NCI-H345 (cell line): ENCODE measurements at places on chromosomes 16 and 17.

DNA sequence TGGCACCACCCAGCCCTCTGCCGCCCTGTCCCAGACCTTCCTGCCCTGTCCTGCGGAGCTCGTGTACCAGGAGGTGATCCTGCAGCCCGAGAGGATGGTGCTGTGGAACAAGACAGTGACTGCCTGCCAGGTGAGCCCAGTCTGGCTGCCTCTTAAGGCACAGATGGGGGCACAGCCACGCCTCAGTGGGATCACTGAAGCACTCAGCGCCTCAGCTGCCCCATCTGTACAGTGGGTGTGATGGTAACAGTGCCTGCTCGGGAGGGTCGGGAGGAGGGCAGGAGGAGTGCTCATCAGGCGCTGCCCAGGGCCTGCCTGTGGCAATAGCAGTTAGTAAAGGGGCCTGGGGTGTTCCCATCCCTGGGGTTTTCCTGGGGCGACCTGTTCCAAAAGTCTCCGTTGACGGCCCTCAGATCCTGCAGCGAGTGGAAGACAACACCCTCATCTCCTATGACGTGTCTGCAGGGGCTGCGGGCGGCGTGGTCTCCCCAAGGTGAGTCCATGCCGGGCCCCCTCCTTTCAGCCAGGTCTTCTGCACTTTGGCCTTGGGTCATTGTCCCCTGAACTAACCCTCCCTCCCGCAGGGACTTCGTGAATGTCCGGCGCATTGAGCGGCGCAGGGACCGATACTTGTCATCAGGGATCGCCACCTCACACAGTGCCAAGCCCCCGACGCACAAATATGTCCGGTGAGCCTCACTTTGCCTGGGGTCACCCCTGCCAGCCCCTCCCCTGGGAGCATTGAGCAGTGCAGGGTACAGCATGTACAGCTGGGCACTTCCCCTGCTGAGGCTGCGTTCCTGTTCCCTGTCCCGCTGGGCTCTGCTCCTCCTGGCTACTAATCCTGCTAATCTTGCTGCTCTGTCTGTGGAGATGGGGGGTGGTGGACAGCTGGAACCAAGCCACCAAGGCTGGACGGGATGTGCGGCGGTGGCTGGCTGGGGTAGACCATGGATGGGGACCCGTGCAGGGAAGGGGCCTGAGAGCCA is 4.5 kb upstream of the TCAP start:
- no peak for DNase-seq

GRCh38 chr17:26792486-26792885 is 501.4 kb upstream of the WSB1 start:
- no peak for DNase-seq

- no peak for DNase-seq
Observed at GRCh38 chr17:80480248-80480647, 3.8 kb upstream of the NPTX1 start.

DNA sequence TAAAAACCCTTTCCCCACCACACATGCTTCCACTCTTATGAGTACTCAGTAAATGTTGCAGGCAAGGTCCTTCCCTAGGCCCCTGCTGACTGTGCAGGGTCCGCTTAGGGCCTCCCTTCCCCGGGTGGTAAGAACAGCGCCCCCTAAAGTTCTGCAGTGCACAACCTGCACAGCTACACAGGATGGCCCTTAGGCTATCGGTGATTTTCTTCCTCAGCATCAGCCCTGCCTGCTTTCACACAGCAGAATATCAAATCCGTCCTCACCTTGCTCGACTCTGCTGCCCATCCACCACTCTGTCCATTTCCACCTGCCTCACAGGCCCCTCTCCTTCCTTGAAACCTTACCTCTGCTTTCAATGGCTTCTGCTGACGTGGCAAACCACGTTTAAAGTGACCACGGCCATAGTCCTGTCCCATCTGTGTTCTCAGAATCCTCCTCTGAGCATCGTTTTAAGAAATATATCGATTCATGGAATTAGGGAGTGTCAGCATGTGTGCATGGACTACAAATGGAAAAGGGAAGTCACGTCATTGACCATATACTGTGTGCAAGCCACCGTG is 51.4 kb upstream of the TMEM132E start:
- no peak for DNase-seq

- no peak for DNase-seq
Observed at GRCh38 chr17:36092230-36092629, 2.3 kb upstream of the CCL3 start.

- no peak for DNase-seq
Observed at GRCh38 chr17:80782536-80783427, 208.9 kb upstream of the CHMP6 start.

GRCh38 chr17:48497103-48497502 is 33.7 kb downstream of the HOXB1 start:
- no peak for DNase-seq

DNA sequence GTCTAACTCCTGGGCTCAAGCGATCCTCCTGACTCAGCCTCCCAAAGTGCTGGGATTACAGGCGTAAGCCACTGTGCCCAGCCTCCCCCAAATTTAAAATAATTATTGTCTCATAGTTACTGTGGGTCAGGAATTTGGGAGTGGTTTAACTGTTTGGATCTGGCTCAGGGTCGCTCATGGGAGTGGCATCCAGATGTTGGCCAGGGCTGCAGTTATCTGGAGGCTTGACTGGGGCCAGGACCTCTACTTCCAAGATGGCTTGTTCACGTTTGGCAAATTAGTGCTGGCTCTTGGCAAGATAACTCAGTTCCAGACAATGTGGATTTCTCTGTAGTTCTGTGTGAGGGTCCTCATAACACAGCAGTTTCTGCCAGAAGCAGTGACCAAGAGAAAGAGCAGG is 8.0 kb downstream of the TEN1 start:
- DNase-seq = no peak

DNA sequence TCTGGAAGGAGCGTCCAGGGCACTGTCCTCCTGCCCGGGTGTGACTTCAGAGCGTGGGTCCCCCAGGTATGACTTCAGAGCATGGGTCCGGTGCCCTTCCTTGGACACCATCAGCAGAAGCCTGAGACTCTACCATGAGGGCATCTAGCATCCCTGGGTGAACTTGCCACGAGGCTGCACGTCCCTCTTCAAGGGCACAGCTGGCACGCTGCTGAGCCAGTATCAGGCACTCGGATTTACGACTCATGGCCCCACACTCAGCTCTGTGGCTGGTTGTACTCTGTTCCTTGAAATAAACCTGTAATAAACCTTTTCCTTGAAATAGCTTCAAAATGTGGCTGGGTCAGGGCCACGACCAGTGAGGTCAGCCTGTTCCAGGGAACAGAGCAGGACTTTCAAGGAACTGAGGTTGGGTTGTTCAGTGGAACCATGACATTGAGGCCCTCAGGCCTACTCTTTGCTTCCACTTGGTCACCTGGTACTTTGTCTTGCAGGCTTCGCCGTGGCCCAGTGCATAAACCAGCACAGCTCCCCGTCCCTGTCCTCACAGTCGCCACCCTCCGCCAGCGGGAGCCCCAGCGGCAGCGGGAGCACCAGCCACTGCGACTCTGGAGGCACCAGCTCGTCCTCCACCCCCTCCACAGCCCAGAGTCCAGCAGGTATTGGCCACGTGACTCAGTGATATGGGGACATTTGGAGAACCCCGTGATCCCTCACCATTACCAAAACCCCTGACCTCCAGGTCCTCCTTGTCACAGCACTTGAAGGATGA is 89.9 kb downstream of the SOCS1 start:
- DNase-seq = no peak

DNA sequence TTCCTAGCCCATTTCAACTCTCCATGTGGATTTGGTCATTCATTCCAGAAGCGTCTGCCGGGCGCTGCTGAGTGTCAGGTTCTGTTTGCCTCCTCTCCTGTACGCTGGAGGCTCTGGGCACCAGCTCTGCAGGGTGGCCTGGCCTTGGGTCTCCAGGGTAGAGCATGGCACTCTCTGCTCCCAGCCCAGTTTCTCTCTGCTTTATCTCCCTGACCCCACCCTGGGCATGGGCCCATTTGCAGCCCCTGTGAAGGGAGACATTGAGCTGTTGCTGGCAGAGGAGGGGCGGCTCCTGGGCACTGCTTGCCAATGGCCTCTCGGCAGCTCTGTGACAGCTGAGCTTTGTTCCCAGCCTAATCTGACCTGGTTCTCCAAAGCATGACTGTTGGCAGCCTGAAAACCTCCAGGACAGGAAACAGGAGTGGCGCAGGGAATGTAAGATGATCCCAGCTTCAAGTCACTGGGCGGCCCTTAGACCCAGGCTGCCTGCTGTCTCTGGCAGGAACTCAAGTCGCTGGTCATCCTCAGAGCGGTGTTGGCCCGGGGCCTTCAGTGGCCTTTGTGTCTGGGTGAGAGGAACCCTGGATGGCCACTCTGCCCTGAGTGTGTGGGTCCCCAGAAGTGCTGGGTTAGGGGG is 146.8 kb downstream of the SEC14L1 start:
- DNase-seq = no peak

DNA sequence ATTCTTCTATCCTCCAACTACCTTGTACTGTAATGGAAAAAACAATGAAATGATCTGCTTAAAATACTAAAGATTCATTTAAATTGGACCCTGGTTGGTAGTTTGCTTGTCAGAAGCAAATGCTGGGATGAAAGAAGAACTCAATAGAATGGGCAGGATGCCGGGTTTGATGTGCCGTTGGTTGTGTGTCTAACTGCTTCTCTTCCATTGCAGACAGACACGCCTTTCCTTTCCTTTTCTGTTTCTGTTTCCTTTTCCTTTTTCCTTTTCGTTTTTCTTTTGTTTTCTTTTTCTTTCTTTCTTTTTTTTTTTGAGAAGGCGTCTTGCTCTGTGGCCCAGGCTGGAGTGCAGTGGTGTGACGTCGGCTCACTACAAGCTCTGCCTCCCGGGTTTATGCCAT is 64.6 kb downstream of the PLCG2 start:
- DNase-seq = no peak

DNA sequence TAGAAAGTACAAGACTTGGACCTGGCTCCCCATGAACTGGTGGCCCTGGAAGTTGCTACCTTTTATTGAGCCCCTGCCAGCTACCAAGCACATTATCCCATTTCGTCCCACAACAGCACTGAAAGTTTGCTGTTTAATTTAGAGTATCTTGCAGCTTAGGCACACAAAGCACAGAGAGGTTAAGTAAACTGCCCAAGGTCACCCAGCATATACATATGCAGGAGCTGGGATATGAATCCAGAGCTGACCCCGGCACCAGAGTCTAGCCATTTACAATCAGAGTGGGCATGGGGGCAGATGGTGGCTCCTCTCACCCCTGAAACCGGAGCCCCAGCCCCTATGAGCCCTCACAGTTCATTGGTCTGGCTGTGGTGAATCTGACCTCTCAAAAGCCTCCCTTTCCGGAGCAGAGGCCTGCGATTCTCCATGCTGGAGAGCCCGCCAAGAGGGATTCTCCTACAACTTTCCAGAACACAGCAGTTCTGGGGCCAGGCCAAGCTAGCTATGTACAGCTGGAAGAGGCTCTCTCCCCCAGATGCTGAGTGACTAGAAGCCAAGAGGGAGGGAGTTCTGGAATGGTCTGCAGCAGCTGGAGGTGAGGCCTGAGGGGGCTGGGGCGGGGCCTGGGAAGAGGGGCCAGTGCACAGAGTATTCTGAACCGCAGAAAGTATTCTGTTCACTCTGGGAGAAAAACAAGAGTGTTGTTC is 58.3 kb downstream of the SREBF1 start:
- no peak for DNase-seq

DNA sequence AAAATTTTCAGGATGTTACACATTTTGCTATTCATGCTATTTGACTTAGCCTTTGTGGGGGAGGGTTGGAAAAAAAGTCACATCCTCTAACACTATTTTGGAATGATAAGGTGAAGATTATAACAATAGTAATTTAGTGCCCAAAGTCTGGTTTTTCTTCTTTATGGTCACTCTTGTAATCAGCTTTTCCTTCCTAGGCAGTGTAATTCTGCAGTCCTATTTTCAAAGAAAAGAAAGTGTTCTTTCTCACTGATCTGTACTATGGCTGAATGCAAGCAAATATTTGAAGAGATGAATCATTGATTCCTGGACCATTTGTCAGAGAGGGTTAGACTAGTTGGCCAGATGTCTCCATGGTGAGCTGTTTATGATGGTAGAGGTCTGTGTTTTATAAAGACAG is 8.4 kb downstream of the RSPRY1 start:
- DNase-seq = no peak

GRCh38 chr16:69794486-69794885 is 32.4 kb downstream of the WWP2 start:
- no peak for DNase-seq

- no peak for DNase-seq
Observed at GRCh38 chr17:5522476-5522875, 36.1 kb downstream of the MIS12 start.

- DNase-seq = no peak
Observed at GRCh38 chr17:42399948-42400843, 12.0 kb upstream of the STAT3 start.

- peak; percentile 44 for DNase-seq
Observed at GRCh38 chr17:48546137-48546923, 1.4 kb upstream of the HOXB2 start.
